T-helper 17 cell (primary cell): ENCODE measurements at places on chromosomes 4 and X.
A peak's percentile ranks its signal among the peaks of the same experiment; 100 is the strongest.

GRCh38 chr4:7704091-7704490 lies 235.6 kb downstream of the AFAP1 start:
- DNase-seq: no peak

DNA sequence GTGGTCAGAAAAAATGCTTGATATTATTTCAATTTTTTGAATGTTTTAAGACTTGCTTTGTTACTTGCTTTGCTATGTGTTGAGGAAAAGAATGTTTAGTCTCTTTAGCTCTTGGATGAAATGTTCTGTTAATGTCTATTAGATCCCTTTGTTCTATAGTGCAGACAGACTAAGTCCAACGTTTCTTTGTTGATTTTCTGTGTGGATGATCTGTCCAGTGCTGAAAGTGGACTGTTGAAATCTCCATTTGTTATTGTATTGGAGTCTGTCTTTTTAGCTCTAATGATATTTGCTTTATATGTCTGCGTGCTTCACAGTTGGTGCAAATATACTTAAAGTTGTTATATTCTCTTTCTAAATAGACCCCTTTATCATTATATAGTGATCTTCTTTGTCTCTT lies 220.6 kb downstream of the GUCY2F start:
- DNase-seq: no peak

DNA sequence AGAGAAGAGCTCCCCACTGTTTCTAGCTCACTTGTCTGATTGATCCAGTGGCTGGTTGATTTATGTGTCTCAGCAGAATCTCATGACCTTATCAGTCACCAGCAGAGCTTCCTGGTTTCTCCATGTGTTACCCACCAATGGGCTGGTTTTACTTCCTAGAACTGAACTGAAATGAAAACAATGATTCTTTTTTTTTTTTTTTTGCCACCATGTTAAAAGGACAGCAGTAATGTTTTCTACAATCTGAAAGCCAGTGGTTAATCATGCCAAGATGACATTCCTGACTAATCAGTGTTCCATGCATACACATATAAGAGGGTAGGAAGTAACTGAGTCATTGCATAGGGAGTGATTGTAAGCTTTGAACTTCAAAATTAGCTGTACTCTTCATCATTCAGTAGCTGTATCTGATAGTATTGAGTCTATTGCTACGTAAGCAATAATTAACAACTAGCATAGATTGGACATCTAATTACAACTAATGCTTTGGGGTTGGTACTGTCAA lies 67.7 kb downstream of the SLC4A4 start:
- DNase-seq: no peak

DNA sequence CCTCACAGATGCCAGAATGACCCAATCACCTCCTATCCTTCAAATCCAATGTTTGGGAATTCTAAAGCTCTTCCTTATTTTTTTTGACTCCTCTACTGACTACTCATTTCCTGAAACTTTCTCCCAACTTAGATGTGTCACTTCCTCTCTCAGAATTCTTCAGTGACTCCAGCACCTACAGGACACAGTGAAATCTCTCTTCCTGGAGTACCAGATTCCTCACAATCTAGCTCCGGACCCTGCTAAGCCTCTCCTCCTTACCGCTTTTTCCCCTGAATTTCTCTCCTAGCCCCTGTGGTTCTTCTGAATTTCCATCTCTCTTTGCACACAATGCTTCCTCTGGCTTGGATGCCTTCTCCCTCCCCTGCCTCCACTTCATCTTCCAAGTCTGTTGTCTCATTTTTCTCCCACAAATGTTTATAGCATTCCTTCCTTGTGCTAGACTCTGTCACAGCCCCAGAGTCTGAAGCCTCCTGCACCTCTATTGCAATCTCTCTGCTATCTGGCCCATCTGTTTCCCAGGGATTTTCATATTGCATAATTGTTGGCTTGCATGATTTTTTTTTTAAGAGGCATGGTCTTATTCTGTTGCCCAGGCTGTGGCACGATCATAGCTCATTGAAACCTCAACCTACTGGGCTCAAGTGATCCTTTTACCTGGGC lies 80.1 kb downstream of the ANAPC4 start:
- DNase-seq: no peak

- DNase-seq: no peak
Observed at GRCh38 chrX:39648548-39649254, 449.1 kb downstream of the BCOR start.

DNA sequence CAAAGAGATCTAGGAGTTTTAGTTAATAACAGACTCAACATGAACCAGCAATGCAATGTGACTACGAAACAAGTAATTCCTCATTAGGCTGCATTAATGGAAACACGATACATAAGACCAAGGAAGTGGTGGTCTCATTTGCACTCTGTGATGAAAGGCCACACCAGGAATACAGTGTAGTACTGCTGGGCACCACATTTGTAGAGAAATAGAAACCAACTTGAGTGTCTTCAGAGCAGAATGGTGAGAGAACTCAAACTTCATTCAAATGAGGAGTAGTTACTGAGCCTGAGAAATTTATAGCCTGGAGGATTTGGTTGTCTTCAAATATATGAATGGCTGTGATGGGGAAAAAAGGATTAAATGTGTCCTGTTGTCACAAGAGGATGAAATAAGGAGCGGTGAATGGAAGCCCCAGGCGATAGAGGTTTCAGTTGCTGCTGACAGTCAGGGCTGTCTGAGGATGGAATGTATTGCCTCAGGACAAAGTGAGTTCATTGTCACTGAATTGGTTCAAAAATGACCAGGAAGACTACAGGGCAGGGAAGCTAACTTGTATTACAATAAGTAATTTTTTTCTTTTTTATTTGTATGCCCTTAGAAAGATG lies 50.9 kb downstream of the NFKB1 start:
- DNase-seq: no peak

DNA sequence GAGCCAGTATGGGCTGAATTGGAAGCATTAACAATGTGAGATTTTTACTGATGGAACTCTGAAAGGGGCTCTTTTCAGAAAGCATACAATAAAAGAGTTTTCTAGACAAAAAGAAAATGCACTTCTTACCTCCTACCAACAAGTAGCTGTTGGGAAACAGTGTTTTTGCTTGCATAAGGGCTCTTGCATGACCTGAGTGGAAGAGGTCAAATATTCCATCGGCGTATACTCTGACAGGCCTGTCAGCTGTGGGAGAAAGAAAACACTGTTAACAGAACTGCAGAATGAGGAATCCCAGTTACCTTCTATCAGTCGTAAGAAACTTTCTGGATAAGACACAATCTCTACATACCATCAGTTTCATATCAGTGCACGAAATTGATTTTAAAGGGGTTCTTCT lies 39.5 kb downstream of the PCYT1B start:
- DNase-seq: no peak

- DNase-seq: no peak
Observed at GRCh38 chrX:12446342-12447075, 308.2 kb downstream of the FRMPD4 start.

DNA sequence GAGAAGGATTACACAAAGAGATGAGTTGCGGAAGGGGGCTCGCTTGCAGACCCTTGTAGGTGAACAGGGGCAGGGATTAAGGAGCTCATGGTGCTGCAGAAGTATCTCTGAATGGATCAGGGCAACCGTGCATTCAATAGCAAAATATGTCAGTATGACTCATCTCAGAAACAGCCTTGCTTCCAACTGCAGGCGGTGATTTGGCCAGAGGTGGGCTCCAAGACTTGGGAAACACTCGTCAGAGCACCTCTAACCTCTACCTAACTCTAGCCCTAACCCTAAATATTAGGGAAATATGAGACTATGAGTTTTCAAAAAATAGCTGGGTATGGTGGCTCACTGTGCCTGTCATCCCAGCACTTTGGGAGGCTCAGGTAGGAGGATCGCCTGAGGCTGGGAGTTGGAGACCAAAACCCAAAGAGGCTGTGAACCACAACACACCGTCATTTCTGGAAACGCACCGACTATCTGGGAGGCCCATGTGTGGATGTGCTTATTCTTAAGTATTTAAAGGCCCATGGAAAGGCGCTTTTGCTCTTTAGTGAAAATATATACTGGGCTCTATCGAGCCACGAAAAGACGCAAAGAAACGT lies 102.6 kb downstream of the DHRSX start:
- no peak for DNase-seq

DNA sequence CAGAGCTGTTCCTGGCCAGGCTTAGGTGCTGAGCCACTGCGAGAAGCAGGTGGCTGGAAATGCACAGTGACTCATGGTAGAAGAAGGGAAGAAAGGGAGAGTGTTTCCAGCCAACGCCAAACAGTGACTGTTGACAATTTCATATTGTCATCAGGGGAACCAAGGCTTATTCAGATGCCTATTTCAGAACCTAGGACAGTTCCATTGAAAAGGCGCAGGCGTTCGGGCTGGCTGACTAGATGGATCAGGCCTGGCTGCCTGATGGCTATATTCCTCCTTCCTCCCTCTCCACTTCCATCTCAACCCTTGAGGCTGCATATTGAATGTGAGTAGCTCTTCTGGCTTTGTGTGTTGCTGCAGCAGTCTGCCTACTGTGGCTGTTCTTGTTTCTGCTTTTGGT lies 73.0 kb upstream of the FRMPD4 start:
- DNase-seq: no peak

DNA sequence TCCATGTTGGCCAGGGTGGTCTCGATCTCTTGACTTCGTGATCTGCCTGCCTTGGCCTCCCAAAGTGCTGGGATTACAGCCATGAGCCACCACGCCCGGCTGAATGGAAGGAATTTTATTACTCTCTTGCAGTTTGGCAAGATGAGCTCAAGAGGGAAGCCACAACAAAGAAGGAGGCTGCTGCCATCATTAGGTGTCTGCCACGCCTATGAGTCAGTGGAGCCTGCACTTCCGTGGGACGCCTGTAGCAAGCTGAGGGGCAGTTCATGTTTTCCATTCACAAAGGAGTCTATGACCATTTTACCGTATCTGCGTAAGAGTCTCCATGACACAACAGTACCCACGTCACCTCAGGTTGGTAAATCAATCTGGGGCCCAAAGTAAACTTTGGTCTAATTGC lies 51.2 kb upstream of the CHRNA9 start:
- peak; percentile 65 for DNase-seq

DNA sequence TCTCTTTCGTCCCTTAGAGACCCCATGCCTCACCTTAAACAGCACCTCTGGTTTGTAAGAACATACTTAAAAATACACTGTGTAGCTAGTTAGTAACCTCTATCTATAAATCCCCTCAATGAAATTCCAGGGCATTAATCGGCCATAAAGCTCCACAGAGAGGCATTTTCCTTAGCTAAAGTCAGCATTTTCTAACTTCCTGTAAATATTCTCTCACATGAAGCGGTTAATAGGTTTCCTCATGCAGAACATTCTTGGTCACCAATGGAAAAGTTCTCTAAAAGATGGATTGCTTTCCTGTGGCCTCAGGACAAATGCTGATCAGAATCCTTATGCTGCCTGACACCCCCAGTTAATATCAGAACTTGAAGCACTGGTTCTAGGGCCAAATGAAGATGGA lies 248.6 kb upstream of the BOD1L1 start:
- no peak for DNase-seq

- peak; percentile 81 for DNase-seq
Observed at GRCh38 chr4:6909113-6909969, at the start of gene TBC1D14. TSS of gene TBC1D14 (plus strand) at chr4:6909826. CDS start at chr4:6923390, 13,564 bp downstream.

- no peak for DNase-seq
Observed at GRCh38 chr4:7351014-7351413, 83.7 kb downstream of the PSAPL1 start.

DNA sequence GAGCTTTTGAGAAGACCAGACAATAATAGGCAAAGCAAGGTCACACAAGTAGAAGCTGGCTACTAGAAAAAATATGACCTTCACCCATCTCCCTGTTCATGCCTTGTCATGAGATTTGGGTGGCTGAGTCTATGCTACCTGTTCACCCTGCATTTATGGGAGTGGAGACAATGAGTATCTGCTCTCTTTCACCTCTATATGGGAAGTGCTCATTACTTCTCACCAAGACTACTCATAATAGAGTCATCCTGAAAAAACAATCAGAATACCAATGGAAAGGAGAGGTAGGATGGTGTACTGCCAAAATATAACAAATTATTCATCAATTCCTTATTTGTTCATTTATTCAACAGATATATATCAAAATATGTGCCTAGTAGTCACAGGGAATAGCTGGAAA lies 921.8 kb upstream of the INTU start:
- no peak for DNase-seq
